CD4-positive, alpha-beta T cell treated with Interleukin-10 for 1 hour (primary cell): ENCODE measurements at places on chromosomes 5 and 9.

GRCh38 chr5:119945691-119946090 lies 316.3 kb downstream of the FAM170A start:
- DNase-seq = no peak

DNA sequence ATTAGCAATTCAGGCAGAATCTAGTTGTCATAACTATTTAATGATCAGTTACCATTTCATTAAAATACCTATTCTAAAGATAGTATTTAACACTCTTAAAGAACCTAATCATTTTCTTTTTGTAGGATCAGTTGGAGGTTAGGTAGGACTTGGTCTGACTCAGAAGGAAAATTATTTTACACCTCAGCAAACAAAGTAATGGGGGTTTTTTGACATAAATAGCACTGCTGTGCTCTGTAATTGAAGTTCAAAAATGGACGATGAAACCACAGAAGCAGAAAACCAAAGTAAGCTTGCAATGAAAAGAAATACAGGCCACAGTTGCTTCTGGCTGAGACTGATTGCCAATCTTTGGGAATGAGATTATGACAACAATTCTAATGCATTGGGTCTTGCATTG lies 187.0 kb upstream of the TRPM3 start:
- no peak for DNase-seq

- DNase-seq = no peak
Measured at GRCh38 chr5:9409413-9409960, 136.4 kb downstream of the SEMA5A start.

DNA sequence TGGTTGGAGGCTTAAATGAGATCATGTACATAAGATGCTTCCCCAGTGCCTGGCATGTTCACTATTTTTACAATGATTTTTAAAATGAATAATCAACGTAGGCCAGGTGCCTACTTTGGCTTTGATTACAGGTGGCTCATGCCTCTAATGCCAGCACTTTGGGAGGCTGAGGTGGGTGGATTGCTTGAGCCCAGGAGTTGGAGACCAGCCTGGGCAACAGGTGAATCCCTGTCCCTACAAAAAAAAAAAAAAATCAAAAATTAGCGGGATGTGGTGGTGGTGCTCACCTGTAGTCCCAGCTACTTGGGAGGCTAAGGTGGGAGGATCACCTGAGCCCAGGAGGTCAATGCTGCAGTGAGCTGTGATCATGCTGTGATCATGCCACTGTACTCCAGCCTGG lies 9.2 kb downstream of the PCDH12 start:
- DNase-seq = no peak
